HFF-Myc (cell line): ENCODE measurements at places on chromosomes 1 and 21.

- no peak for DNase-seq
Observed at GRCh38 chr21:18443085-18443484, 39.5 kb upstream of the TMPRSS15 start.

- no peak for DNase-seq
Observed at GRCh38 chr21:32378956-32379355, 13.9 kb downstream of the URB1 start.

DNA sequence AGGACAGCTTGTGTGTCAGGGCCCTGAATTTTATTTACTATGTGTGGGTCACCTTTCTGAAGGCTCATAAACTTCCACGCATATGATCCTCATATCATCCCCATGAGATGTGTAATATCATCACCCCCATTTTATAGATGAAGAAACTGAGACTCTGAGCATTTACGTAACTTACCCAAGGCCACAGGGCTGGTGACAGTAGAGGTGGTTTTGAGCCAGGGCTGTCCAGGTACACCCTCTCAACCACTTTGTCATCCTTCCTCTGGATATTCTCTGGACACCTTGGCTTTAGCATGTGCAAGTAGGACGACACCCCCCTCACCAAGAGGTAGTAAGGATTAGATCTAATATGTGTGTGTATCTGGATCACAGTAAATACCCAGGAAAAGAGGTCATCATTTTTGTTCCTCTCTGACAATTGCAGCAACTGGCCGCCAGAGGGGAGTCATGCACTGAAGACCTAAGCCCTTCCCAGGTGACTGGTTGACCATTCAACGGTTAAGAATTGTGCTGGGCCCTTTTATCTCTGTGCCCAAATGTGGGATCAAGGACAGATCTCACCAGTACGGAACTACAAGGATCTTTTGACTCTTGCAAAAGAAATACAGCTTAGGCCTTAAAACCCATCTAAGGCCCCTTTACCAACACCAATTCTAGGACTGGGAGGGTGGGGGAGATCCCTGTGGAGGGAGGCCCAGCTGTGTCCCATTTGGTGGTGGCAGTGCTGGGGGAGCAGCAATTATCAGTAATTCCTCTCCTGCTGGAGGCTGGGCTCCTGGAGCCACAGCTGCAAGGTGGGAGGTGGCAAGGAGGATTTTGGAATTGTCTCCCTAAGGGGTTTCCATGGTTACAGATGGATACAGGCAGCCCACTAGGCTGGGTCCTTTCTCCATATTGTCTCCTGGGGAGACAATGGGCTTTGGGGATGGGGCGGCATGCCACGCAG, 13.7 kb upstream of the E2F2 start:
- no peak for DNase-seq

DNA sequence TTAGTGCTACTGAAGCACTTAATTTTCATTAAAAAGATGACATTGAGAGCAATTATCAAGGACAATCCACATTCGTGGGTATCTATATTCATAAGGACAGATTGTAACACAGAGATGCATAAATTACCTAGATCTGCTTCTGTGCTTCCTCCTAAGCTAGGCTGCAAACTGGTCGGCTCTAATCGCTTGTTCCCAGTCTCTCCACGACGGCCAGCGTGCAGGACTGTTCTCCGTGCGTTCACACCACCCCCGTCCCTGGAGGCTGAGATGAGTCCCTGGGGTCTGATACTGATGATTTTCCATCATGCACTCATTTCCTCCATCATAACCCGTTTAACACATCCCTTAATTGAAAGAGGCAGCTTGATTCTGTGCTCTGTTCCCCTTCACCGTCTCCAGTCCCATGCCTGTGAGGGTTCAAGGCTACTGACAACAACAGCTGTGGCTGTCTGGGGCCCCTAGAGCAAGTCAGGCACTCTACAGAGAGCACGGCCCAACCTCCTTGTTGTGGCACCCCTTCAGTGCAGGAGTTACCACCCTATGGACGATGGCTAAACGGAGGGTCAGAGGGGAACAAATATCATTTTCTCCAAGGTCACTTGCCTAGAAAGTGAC, 469.6 kb downstream of the NPHP4 start:
- no peak for DNase-seq

- DNase-seq, result no peak
Observed at GRCh38 chr1:225890346-225891228, 1.6 kb upstream of the LEFTY1 start.

DNA sequence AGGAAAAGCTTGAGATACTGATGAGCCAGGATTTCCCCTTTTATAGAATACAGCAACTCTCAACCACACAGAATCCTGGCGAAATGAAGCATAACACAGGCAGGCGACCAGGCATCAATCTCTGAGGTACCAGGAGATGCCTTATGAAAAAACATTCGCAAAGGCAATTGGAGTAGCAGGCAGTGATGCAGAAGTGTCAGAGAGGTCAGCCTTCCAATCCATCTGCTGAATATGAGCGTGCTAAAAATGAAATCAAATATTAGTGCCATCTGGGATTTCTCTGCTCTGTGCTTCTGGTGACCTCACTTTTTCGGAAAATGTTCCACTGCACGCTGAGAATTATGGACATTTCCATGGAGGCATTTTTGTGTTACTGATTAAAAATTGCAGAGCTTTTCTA, 258.8 kb downstream of the VAV3 start:
- DNase-seq, result no peak

- DNase-seq, result no peak
Observed at GRCh38 chr1:240217403-240217802, 125.7 kb downstream of the FMN2 start.

DNA sequence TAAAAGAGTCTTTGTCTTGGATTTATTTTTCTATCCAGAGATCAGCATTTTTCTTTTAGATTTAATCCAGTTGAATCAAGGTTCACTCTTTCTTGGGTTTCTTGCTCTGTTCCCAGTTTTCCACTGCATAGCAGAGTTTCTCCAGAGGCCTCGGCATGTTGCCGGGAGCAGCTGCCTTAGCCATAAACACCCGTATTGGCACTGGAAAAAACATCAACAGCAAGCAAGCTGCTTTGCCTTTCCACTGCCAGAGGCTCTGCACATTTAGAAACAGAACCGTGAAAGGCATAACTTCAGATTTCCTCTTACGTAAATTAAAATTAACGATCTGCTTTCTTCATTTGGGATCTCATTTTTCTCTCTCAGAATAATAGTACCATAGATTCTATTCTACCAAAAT, 181.8 kb upstream of the L1TD1 start:
- no peak for DNase-seq

DNA sequence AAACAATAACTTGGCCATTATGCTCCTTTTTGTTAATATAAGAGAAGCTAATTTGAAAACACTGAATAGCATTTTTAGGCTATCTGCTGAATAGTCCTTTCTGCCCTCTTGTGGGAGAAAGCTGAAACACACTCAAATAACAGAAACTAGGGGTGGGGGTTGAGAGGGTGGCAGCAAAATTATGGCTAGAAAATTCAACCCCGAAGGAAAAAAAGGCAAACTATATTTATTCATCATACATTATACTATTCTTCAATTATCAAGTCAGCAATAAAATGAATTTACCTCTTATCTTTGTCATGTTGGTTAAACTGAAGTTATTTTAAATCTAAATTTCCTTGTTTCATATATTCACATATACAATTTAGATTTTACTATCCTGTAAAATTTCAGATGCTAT, 255.9 kb downstream of the FAF1 start:
- DNase-seq, result peak; percentile 6

GRCh38 chr1:92473781-92474495, 12.8 kb downstream of the GFI1 start:
- DNase-seq, result no peak

- DNase-seq, result no peak
Observed at GRCh38 chr21:17731554-17731953, 87.6 kb downstream of the C21orf91 start.

GRCh38 chr1:59605184-59605583, 209.6 kb upstream of the HOOK1 start:
- no peak for DNase-seq

GRCh38 chr1:85494074-85494903, 29.3 kb upstream of the DDAH1 start:
- DNase-seq, result no peak

- DNase-seq, result no peak
Observed at GRCh38 chr1:18527921-18528320, 47.2 kb downstream of the KLHDC7A start.

- no peak for DNase-seq
Observed at GRCh38 chr21:41451753-41452676, 26.0 kb downstream of the MX1 start.

- no peak for DNase-seq
Observed at GRCh38 chr1:22470227-22470626, 18.6 kb downstream of the ZBTB40 start.

- DNase-seq, result peak; percentile 29
Observed at GRCh38 chr1:9078015-9078751, 8.7 kb upstream of the SLC2A5 start.

- DNase-seq, result no peak
Observed at GRCh38 chr1:40301541-40302299, 15.4 kb downstream of the COL9A2 start.

DNA sequence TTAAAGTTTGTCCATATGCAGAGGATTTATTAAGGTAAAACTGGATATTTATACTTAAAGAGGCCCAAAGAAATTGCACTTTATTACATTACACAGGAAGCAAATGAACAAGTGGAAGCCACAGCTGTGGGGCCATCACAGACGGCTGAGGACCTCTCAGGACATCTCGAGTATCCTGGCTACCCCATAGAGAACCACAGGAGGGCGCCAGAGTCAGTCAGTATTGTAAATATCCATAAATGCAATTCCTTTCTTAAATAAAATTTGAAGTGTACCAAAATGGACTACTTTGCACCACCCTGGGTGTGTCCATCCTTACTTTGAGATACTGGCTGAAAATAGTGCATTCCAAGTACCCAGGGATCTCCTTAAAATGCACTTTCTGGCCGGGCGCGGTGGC, 257.2 kb downstream of the MRPL39 start:
- DNase-seq, result no peak

GRCh38 chr1:28071813-28072212, 16.6 kb downstream of the EYA3 start:
- DNase-seq, result no peak

GRCh38 chr1:102032534-102032933, 35.8 kb upstream of the OLFM3 start:
- no peak for DNase-seq

DNA sequence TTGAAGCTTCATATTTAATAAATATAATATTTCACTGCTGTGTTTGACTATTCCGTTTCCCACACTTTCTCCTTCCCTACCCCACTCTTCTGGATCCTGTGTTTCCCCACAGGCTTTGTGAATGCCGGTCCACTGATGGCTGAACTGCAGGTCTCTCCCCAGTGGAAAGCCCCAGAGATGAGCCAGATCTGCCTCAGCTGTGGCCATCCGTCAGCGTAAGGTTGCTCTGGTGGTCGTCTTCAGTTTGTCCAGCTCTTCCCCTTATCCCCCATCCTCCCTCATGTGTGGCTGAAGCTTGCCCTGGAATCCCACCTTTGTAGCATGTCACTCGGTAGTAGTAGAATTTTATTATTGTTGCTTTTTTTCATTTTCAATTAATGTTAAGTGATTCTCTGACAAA, 11.4 kb downstream of the SMAP2 start:
- DNase-seq, result no peak

DNA sequence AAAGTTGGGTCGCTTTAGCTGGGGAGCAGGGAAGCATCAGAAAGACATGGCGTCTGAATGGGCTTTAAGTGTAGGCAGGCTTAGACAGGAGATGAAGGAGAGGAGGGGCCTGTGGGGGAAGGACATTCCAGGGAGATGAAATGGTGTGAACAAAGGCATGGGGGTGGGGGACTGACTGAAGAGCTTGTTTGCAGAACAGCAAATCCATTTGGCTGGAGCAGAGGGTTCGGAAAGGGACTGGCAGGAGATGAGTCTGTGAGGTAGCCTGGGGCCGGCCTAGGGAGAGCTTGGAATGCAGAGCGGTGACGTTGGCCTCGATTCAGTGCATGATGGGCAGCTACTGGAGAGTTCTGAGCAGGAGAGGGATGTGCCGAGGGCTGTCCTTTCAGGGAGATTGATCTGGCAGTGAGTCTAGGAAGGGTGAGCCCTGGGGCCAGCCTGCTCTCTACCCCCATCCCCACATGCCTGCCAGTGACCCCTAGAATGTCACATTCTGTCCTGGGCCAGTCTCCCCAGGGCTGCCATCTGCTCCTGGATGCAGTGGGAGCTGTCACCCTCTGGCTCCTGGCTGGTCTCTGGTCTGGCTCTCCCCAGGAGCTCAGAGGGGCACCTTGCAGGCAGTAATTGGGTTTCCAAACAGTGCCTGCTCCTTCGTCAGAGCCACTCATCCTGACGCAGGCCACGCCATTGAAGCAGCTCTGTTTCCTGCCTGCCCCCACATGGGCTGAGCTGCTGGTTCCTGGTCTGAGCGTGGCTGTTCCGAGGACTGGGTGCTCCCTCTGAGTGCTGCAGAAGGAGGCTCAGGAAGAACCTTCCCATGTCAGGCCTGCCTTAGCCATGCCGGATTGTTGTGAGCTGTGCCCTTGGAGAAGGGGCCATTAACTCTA, 22.3 kb upstream of the TMEM222 start:
- DNase-seq, result peak; percentile 64

- DNase-seq, result peak; percentile 54
Observed at GRCh38 chr1:156445789-156446263, 54.7 kb downstream of the MEF2D start.

DNA sequence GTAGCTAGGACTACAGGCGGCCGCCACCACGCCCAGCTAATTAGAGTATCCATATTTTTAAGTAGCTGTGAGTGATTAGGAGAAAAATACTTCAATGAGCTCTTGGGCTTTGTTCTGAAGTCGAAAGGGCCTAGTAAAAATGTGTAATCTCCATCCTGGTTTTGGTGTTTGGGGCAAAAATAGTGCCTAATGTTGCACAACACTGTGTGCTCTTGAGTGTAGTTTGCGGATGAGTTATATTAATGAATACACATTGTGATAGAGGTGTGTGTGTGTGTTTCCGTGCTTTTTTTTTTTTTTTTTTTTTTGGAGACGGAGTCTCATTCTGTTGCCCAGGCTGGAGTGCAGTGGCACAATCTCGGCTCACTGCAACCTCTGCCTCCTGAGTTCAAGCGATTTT, 6.3 kb upstream of the ARID1A start:
- DNase-seq, result no peak

- DNase-seq, result no peak
Observed at GRCh38 chr1:172283766-172284165, 136.7 kb upstream of the C1orf105 start.

DNA sequence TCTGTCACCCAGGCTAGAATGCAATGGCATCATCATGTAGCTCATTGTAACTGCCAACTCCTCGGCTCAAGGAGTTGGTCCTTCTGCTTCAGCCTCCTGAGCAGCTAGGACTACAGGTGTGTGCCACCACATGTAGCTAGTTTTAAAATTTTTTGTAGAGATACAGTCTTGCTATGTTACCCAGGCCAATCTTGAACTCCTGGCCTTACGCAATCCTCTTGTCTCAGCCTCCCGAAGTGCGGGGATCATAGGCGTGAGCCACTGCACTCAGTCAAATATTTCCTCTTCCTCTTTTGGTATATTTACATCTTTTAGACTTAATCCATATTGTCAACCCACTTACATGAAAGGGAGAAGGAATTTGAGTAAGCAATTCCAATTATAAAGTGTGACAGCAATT, 121.1 kb downstream of the EVI5 start:
- DNase-seq, result no peak

GRCh38 chr1:49026230-49026811, 249.6 kb upstream of the BEND5 start:
- no peak for DNase-seq

GRCh38 chr1:202710070-202711045, at the start of gene SYT2:
Gene SYT2, minus strand, starts transcription at chr1:202710454. Its CDS starts 104,682 bp downstream, at chr1:202605772.
- no peak for DNase-seq
